Fibroblast of lung (primary cell): ENCODE measurements at places on chromosomes 4 and X. TPM values are rescaled to one million over a fixed set of nuclear protein-coding genes. Genes with fewer than 3 reads are reported as not detected.
A peak's percentile ranks its signal among the peaks of the same experiment; 100 is the strongest.

- H3K4me3 ChIP-seq = no peak overlapping the region
- no peaks in the 10 kb centered on the region for H3K27me3 ChIP-seq
- DNase-seq = no peak
Measured at GRCh38 chr4:159343116-159343515, 240.2 kb downstream of the RAPGEF2 start.

The FAM236C gene
- polyA plus RNA-seq = not detected in 2 replicates

- H3K27ac ChIP-seq = no peak overlapping the region
- peaks cover 6% of the 10 kb centered on the region for H3K4me1 ChIP-seq
- no peaks in the 10 kb centered on the region for H3K36me3 ChIP-seq
- H3K27me3 ChIP-seq = no peaks in the 10 kb centered on the region
- DNase-seq = peak; percentile 41
Measured at GRCh38 chr4:101019941-101020401, 327.4 kb downstream of the PPP3CA start.

The BTK gene
- 0.05 TPM in 1 of 2 replicates, not detected in the other for polyA plus RNA-seq

GRCh38 chr4:54781756-54782155 is 124.0 kb downstream of the KIT start:
- no peak overlapping the region for H3K4me3 ChIP-seq
- no peaks in the 10 kb centered on the region for H3K27me3 ChIP-seq
- no peak overlapping the region for H3K27ac ChIP-seq
- H3K36me3 ChIP-seq = no peaks in the 10 kb centered on the region
- peak; percentile 2 for DNase-seq

DNA sequence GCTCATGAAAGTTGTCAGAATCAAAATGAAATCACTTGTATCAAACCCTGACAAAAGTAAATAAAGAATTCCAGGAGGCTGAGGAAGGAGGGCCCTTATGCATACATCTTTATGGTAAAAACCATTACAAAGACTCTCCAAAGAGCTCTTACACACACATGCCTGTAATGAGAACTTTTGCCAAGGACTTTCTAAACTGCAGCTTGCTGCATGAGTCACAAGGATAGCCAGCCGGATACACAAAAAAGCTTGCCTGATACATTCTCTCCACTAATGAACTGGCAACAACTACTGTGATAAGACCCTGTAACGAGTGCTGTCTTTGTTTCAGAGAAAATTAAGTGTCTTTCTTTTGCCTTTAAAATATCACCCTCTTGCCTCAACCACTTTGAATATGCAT is 618.1 kb downstream of the PPP4R3C start:
- no peaks in the 10 kb centered on the region for H3K36me3 ChIP-seq
- H3K27ac ChIP-seq = no peak overlapping the region
- no peak overlapping the region for H3K4me3 ChIP-seq
- no peaks in the 10 kb centered on the region for H3K4me1 ChIP-seq
- H3K27me3 ChIP-seq = no peaks in the 10 kb centered on the region

DNA sequence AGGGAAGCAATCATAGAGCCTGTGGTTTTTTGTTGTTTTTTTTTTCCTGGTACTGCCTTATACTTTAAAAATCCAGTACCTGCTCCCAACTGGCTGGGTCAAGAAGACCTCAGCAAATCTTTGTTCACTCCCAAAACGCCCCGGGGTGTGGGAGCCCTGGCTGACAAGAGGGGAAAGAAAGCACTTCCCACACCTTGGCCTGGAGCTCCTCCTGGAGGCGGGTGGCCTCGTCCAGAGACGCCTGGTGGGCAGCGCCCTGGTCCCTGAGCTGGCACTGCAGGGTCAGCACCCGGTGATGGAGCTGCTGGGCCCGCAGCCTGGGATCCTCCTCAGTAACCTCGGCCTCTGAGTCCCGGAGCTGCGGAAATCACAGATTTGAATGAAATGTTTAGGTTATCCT is 38.2 kb downstream of the C4orf50 start:
- H3K4me1 ChIP-seq = no peaks in the 10 kb centered on the region
- H3K27ac ChIP-seq = no peak overlapping the region
- H3K36me3 ChIP-seq = no peaks in the 10 kb centered on the region
